ENCODE measurements at places on chromosomes 6 and 20.

DNA sequence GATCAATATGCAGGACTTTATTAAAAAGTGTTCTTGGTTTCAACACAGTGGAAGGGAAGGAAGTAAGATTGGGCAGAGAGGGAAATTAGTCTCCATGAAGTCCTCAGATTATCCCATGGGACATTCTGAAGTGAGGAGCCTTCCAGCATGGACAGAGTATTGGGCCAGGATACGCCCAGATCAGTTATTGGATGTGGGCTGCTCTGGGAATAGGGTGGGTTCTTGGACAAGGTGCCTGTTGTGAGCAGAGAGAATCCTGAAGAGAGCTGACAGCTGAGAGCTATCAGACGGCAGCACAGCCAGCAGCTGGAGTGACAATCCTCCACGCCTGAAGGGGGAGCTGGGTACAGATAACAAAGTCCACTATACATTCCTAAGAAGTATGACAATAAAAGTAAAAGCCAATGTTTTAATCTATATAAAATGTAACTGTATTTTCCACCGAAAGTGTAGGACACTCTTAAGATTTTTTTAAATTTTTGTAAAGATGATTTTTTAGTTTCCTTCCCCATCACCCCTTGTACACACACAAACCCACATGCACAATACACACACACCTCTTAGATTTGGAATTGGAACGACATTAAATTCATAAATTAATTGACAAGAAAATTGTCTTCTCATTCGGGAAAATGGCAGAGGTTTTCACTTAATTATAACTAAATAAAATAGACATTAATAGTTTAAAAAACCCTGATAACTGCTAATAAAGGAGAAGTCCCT lies 107.8 kb downstream of the FBXO5 start:
- DNase-seq = no peak

GRCh38 chr20:10634211-10634610 lies 39.6 kb downstream of the JAG1 start:
- DNase-seq = no peak

DNA sequence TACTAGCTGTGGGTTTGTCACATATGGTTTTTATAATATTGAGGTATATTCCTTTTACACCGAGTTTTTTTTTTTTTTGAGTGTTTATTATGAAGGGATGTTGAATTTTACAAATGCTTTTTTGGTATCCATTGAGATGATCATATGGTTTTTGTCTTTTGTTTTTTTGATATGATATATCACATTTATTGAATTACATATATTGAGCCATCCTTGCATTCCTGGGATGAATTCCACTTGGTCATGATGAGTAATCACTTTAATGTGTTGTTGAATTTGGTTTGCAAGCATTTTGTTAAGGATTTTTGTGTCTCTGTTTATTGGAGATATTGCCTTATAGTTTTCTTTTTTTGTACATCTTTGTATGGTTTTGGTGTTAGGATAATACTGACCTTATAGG lies 3.3 kb upstream of the ZNF337 start:
- no peak for DNase-seq

- no peak for DNase-seq
Observed at GRCh38 chr6:160949531-160949930, 42.0 kb upstream of the MAP3K4 start.

GRCh38 chr6:114611696-114612095 lies 268.9 kb upstream of the HS3ST5 start:
- DNase-seq = no peak

DNA sequence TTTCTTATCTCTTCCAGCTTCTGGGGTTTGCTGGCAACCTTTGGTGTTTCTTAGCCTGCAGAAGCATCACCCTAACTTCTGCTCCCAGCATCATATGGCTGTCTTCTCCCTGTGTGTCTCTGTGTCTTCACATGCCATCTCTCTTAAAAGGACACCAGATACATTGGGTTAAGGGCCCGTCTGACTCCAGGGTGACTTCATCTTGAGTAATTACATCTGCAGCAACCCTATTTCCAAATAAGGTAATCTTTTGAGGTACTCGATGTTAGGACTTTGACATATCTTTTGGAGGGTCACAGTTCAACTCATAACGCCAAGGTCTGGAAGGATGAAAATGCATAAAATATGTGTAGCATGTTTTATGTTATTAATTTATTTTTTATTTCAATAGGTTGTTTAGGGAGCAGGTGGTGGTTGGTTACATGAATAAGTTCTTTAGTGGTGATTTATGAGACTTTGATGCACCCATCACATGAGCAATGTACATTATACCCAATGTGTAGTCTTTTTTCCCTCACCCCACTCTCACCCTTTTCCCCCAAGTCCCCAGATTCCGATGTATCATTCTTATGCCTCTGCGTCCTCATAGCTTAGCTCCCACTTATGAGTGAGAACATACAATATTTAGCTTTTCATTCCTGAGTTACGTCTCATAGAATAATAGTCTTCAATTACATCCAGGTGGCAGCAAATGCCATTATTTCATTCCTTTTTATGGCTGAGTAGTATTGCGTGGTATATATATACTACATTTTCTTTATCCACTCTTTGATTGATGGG lies 131.1 kb downstream of the TBXT start:
- DNase-seq = no peak

- no peak for DNase-seq
Observed at GRCh38 chr6:125753937-125754259, 4.5 kb downstream of the HEY2 start.

GRCh38 chr6:33692760-33693158 lies 18.7 kb downstream of the UQCC2 start:
- DNase-seq = no peak

GRCh38 chr20:12984863-12985262 lies 23.9 kb upstream of the SPTLC3 start:
- DNase-seq = no peak

DNA sequence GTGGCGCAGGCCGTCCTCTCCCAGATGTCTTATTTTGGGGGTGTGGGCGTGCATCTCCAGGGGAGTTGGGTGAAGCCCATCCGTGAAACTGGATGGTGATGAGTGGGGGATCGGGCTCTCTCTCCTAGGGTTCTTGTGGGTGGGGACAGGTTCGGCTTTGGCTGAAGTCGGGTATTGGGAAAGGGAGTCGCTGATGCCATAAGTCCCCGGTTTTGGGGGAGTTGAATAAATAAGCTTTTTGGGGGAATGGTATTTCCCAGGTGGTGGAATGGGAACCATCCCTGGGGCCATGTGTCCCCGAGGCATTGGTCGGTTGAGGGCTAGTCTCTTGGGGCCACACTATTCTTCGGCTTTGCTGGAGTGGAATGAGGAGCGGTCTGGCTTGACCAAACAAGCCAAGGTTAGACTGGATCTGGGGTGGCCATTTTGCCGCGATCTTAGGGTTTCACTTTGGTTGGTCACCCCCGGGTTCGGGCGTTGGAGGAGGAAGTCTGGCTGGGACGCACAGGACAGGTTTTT lies 481 bp downstream of the ZNF133 start:
- DNase-seq = no peak

- DNase-seq = no peak
Observed at GRCh38 chr20:23488996-23489395, 1.9 kb upstream of the CST8 start.

- DNase-seq = no peak
Observed at GRCh38 chr6:138336221-138336620, 41.5 kb upstream of the SMIM28 start.

- no peak for DNase-seq
Observed at GRCh38 chr20:1758765-1759164, 101.2 kb upstream of the SIRPG start.

DNA sequence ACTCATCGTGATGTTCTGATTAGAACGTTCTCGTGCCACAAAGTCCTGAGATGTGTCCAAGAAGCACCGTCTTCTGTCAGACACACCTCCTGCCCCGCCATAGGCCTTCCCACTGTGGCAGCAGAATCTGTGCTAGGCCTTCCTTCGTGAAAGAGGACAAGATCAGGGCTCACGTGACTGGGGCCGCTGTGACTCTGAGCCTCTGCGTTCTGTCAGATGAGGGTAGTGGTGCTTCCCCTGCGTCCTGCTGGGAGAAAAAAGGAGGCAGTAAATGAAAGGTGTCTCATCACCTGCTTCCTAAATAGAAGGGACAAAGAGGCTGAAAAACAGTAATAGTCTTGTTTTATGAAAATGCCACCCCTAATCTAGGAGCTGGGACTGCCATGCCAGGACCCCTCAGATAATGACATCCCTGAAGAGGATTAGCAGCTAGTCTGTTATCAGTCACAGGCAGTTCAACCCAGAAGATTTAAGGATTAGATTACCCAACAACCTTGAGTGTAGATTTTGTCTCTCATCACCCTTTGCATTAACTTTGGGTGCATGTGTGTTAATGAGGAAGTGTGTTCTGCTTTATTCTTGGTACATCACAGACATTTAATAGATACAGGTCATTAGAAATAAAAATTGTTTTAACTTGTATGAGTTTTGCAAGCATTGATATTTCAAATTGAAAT lies 4.1 kb downstream of the DNAJC5 start:
- no peak for DNase-seq

GRCh38 chr20:42531508-42531961 lies 658.2 kb downstream of the PTPRT start:
- DNase-seq = peak; percentile 48

DNA sequence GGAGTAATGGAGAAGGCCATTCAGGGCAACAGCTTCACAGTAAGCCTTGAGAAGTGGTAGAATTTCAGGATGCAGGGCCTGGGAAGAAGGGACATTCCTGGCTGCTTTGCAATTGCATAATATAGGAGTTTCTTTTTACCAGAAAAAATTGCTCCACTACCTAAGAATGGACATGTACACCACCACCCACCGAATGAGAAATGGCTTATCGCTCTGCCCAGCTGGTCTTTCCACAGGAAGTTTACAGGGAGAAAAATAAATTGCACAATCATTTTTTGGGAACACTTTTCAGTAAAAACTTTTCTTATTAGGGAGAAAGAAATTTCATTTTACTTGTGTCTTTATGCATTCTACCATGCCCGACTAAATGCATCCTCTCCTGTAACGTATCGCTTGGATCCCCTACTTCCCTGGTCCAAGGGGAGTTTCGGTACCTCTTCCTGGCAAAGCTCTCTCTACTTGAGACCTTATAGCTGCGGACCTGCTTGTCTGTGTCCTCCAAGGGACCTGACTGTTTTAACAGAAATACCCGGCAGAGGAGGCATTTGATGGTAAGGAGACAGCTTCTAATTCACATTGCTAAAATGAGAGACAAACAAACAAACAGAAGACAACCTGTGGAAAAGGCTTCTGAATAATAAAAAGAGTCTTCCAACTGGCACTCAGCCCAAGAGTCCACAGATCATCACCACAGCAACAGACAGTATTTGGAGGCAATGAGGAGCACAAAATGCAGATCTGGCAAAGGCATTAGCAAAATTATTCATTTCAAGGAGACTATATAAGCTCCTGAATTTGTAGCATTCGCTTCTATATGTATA lies 54.2 kb downstream of the MAP3K5 start:
- no peak for DNase-seq

- DNase-seq = no peak
Observed at GRCh38 chr6:125245523-125246264, 56.1 kb downstream of the HDDC2 start.

- DNase-seq = no peak
Observed at GRCh38 chr6:74408844-74409243, 712.8 kb downstream of the CD109 start.

DNA sequence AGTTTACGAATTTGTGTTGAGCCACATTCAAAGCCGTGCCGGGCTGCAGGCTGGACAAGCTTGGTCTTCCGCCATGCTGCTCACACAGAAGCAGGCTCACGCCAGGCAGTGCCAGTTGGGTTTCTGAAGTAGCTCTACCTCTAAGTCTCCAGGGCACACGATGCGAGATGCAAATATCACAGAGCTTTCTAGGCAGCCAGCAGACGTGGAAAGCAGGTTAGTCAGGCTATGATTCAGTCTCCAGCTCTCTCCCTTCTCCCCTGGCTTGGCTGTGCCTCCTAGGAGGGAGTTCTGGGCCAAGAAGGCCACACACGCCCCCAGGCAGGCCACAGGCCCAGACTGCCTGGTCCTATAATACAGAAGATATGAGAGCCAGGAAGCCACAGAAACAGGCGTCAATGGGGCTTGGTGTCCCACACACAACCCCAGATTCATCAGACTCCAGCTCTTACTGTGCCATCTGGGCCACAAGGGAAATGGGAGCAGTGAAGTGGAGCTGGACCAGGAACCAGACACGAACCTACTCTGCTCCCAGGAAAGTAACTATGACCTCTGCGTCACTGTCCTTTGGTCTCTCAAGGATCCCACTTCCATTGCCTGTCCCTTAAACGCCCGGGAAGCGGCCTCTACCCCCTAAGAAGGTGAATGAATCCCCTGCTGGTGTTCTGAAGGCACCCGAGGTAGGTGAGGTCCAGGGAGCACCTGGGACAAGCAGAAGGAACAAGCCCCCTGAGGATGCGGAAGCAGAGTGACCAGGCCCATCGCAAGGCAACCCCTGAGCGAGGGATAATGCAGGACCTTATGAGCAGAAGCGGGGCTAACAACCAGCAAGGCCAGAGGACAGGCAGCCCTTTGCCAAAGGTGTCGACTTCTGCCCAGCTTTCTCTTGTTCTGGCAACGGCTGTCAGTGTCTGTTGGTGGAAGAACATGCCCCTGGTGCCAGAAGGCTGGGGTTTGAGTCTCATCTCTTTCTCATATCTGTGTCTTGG lies 61.2 kb downstream of the GFOD1 start:
- DNase-seq = no peak

DNA sequence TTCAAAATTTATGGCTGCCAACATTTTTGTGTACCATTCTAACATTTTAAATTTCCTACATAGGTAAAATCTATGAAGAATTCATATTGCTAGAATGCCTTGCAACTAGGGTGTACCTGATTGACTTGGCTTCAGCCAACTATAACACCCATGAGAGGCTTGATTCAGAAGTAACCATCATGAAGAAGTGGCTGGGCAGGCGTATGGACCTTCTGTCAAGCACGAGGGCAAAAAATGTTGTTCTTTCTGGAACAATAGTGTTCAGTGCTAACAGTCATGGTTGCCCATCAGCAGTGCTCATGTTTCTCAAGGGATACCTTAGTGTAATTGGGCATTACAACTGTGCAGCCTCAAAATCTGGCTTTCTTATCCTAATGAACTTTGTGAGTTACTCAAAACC lies 42.9 kb downstream of the ID4 start:
- no peak for DNase-seq

- DNase-seq = no peak
Observed at GRCh38 chr6:92757925-92758324, 661.4 kb downstream of the EPHA7 start.

- no peak for DNase-seq
Observed at GRCh38 chr6:99185525-99185924, 163.9 kb downstream of the FAXC start.

- DNase-seq = no peak
Observed at GRCh38 chr6:115902436-115902835, 158.3 kb downstream of the FRK start.

- no peak for DNase-seq
Observed at GRCh38 chr20:38986663-38987062, 24.5 kb downstream of the DHX35 start.

GRCh38 chr6:524803-525202 lies 132.1 kb downstream of the HUS1B start:
- no peak for DNase-seq
